ENCODE measurements at places on chromosomes 4 and X. TPM values are rescaled to one million over a fixed set of nuclear protein-coding genes. Genes with fewer than 3 reads are reported as not detected.

DNA sequence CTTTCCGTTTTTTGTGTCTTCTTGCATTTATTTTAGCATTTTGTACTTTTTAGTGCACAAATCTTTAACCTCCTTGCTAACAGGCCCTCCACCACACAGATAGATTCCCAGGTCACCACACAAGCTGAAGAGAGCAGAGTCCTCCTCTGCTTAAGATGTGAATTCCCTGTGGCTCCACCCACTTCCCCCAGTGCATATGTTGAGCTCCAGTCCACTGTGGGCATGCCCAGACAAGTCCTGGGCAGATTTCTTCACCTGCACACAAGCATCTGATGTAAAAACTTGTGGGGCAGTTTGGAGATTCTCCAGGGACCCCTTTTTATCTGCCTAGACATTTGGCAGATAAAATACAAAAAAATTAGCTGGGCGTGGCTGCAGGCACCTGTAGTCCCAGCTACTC is 19.8 kb upstream of the PASD1 start:
- no peak for DNase-seq

The USP26 gene
- total RNA-seq: not detected

- no peak for DNase-seq
These were observed 319.1 kb downstream of the RAPGEF2 start for GRCh38 chr4:159422019-159422418.

The CT45A8 gene
- not detected for total RNA-seq

- no peak for DNase-seq
These were observed 558.5 kb downstream of the IL15 start for GRCh38 chr4:142194905-142195304.

The USP11 gene
- total RNA-seq: 101 TPM

The MAP7D2 gene
- total RNA-seq: 0.17 TPM

The ZCCHC12 gene
- not detected for total RNA-seq

DNA sequence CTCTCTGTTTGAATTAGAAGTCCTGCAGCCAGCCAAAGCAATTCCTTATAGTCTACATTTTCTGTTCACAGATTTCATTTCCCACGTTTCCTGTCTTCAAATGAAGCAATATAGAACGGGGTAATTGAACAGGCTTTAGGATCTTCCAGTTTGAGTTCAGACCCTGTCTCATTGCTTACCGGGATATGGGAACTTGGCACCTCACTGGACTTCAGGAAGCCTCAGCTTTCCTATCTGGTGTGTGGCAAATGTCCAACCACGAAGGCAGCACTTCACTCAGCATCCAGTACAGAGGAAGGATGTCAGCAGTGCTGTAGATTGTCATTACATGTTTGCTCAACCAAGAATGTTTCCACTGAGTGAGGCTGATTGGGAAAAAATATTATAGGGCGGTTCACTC is 271.1 kb upstream of the ZFP42 start:
- DNase-seq: no peak

DNA sequence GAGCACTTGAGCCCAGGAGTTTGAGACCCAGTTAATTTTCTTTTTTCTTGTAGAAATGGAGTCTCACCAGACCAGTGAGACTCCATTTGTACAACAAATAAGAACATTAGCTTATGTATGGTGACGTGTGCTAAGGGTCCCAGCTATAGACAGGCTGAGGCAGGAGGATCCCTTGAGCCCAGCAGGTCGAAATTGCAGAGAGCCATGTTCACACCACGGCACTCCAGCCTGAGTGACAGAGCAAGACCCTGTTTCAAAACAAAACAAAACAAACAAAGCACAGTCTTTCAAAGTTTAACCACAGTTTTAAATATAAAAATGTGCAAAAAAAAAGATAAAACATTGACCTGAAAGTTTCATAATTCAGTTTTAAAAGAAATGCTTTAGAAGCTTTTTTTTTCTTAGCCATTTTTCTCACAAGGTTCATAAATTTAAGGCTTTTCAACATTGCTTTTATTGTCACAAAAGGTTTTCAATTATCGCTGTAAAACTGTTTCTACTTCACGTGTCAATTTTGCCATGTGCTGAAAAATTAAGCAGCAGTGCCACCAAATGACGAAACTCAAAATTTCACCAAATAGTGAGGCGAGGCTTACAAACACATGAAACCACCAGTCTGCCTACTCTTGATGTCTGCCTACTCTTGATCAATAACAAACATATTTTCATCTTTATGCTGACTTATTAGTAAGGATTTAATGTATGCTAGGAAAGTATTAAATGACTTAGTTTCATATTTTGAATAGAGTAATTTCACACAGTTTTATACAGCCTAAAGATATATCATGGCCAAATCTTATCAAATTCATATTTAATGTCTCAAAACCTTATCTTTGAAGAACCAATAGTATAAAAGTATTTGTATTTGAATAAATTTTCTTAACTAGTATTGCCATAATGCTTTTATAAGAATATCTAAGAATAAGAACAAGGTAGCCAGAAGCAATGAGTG is 126.3 kb downstream of the NEK1 start:
- DNase-seq: no peak

- DNase-seq: no peak
These were observed 13.3 kb upstream of the CD99 start for GRCh38 chrX:2677764-2678163.

The UPF3B gene
- total RNA-seq: 11.3 TPM

DNA sequence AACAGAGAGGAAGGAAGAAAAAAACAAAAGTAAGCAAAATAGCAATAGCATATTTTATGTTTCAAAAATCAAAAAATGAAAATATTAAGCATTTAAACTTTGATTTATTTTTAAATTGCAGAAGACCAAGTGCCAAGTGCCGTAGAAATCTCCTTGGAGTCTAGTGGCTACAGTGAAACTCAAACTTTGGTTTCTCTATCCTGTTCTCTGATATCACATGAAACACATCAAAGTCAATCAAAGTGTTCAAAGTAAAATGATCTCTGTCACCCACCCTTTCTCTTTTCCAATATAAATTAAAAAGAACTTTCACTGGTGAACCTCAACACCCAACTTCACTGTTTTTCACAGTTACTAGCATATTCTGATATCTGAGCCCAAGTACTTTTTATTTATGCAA is 81.1 kb downstream of the HADH start:
- DNase-seq: no peak

The SYN1 gene
- total RNA-seq: 0.37 TPM

- DNase-seq: no peak
These were observed 1057.8 kb downstream of the DMD start for GRCh38 chrX:32153585-32153984.

GRCh38 chr4:99960648-99961047 is 10.6 kb upstream of the H2AZ1 start:
- DNase-seq: no peak

DNA sequence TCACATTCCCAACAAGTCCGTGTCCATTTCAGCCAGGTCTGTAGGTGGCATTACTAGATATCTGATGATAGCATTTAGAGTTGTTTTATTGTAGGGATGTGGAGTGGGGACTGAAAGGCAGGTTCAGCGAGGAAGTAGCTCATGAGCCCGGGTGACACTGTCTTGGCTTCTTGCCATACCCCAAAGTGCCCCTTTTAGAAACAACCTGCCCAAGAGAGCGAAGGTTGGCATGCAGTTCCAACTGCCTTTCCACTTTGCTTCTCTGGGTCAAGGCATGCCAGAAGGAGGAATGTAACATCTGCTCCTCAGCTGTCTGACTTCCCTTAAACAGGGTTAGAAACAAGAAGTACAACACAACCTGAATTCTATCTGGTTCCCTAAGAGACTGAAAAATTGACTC is 9.0 kb downstream of the GRIA3 start:
- DNase-seq: no peak

The SCML2 gene
- total RNA-seq: 2.0 TPM

GRCh38 chr4:137471895-137472294 is 60.4 kb downstream of the PCDH18 start:
- DNase-seq: no peak

DNA sequence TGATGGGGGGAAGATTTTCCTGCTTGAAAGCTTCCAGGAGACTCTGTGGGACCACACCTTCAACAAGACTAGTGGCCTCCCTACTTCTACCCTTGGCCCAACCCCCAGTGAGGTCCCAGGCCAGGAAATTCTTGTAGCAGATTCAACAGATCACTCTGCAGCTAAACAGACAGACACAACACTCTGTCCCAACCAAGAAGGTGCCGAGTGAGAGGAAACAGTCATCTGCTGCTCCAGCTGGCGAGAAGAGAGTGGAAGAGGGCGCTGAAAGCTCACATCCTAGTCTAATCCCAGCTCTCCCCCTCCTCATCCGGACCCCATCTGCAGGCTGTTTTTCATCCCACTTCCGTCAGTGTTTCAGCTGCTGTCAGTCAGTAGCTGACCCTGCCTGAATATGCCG is 63.4 kb downstream of the CHRDL1 start:
- no peak for DNase-seq

DNA sequence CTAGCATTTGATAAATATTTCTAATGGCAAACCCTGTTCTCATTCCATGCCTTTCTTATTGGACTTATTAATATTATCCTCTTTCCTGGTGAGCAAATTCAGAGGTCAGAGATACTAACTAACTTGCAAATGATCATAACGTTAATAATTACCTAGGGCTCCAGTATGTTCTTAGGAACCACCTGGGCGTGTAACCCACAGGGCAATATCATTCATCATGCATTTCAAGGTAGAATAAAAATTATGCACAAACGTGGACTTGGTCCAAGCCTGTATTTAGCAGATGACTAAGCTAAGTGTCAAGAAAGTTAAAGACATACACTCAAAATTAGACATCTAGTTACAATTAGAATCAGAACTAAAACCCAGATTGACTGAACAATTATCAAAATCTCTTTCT is 850.1 kb downstream of the TRIML1 start:
- no peak for DNase-seq

GRCh38 chr4:26709246-26709645 is 125.4 kb downstream of the TBC1D19 start:
- no peak for DNase-seq

GRCh38 chr4:15513545-15513944 is 43.9 kb downstream of the CC2D2A start:
- DNase-seq: no peak

GRCh38 chr4:61401771-61402170 is 201.6 kb downstream of the ADGRL3 start:
- no peak for DNase-seq

- DNase-seq: no peak
These were observed 169.4 kb downstream of the MAD2L1 start for GRCh38 chr4:119897260-119897659.

The ZNF630 gene
- total RNA-seq: 3.8 TPM

- DNase-seq: no peak
These were observed 54.1 kb downstream of the RPS6KA3 start for GRCh38 chrX:20212486-20213089.

The SLC25A4 gene
- 5.3 TPM for total RNA-seq

- no peak for DNase-seq
These were observed 315.6 kb downstream of the GPAT3 start for GRCh38 chr4:83851261-83852084.

GRCh38 chr4:127501103-127501502 is 131.7 kb upstream of the INTU start:
- no peak for DNase-seq

GRCh38 chr4:182246401-182247205 is 3.4 kb downstream of the TENM3 start:
- DNase-seq: no peak

DNA sequence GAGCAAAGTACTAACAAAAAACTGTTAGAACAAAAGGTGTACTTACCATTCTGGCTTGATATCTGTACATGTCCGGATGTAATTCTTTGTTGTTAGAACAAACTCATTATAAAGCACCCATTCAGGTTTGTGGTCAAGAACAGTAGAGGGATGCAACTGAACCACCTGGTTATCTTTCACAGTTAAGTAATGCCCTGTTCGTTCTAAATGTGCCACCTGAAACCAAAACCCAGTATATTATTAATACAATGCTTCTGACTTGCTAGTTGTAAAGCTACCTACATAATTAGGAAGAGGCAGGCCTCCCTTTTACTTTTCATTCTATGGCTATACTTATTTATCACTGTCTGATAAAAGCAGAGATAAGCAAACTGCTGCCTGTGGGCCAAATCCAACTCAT is 54.8 kb downstream of the DHX15 start:
- no peak for DNase-seq

- DNase-seq: no peak
These were observed 61.0 kb downstream of the CHRNA9 start for GRCh38 chr4:40395908-40396793.

DNA sequence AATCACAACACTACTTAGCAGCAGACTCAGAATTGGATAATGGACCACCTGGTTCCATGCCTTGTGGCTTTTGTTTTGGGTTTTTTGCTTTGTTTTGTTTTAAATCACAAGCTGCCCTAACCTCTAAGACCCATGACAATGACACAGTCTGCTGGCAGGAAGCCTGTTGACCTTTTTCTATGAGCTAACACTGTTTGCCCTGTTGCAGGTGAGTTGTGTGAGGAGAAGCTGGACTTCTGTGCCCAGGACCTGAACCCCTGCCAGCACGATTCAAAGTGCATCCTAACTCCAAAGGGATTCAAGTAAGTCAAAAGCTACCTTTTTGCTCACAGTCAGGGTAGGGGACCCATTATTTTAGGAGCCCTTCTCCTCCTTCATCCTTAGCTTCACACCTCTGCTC is 110.8 kb upstream of the PACRGL start:
- no peak for DNase-seq

GRCh38 chr4:17920681-17921080 is 100.9 kb downstream of the LCORL start:
- DNase-seq: no peak

DNA sequence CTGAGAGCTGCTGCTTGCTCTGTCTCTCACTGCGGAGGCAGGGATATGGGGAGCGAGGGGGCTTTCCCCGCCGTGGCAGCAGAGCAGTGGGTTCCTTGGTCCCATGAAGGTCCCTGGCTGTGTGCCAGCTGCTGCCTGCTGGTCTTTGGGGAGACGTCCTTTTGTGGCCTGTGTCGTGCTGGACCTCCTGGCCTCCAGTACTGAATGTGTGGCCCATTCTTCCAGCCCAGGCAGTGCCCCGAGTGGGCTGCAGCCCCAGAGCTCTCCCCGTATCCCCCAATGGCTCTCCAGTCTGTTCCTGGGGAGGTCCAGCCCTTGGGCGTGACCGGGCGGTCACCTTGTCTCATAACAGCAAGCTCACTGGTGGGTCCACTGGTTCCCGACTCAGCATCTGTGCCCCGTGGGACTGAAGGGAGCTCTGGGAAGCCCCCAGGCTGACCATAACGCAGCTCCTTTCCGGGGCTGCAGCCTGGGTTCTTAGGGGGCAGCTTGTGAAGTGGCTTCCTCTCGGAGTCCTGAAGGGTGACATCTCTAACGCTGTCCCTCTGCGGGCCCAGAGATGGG is 115.6 kb downstream of the SMIM20 start:
- no peak for DNase-seq

All from activated naive CD8-positive, alpha-beta T cell treated with anti-CD3 and anti-CD28 coated beads, Interleukin-2, amount 10 ng/mL, durations not matched to agents 7 days and 5 days (primary cell).